C1 segment of cervical spinal cord (tissue), 14 donors: ENCODE measurements at places on chromosomes 5 and 9.

GRCh38 chr5:106185661-106186081, 1485.1 kb downstream of the EFNA5 start:
- DNase-seq = no peak

DNA sequence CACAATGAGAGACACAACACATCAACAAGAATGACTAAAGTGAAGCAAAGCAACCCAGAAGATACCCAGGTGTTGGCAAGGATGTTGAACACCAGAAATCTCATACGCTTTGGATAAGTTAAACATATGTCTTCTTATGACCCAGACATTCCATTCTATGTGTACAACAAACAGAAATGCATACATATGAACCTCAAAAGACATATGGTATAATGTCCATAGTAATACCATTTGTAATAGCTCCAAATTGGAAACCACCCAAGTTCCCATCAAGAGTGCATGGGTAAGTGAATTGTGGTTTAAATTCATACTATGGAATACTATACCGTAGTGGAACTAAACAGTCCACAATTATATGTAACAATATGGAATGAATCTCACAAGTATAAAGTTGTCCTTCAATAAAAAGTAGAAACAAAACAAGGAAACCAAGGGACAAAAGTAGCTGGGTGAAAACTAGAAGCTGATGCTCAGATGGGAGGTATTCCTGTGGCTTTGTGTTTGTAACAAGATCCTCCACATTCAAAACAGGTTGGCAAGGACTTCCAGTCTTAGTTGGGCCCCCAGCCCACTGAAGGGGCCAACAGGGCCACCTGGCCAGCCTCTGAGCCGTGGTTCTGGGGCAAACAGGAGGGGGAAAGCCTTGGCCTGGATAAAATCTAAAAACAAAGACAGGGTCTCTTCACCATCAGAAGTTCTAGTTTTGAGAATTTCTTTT, 171.8 kb upstream of the PITX1 start:
- DNase-seq = no peak

GRCh38 chr5:146284016-146284415, 54.6 kb upstream of the POU4F3 start:
- no peak for DNase-seq

GRCh38 chr5:143361438-143361837, 42.0 kb downstream of the NR3C1 start:
- DNase-seq = no peak

DNA sequence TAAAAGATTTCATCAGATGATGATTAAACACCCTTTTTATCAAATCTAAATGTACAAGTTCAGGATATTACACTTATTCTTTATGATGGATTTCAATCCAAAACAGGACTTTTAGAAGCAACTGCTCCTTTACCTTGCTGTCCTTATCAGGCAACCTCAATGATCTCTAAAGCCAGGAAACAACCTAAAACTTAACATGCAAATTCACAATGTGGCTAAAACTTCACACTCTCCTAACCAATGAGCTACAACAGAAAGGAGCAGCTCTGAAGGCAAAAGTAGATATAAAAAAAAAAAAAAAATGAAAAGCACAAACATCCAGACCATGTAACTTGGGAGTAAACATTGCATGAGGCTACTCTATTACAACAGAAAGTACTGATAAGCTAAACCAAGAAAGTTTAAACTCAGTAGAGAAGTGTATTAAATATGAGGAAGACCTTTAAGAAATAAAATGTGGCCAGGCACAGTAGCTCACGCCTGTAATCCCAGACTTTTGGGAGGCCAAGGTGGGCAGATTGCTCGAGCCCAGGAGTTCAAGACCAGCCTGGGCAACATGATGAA, 22.9 kb downstream of the SLC25A51 start:
- DNase-seq = no peak

DNA sequence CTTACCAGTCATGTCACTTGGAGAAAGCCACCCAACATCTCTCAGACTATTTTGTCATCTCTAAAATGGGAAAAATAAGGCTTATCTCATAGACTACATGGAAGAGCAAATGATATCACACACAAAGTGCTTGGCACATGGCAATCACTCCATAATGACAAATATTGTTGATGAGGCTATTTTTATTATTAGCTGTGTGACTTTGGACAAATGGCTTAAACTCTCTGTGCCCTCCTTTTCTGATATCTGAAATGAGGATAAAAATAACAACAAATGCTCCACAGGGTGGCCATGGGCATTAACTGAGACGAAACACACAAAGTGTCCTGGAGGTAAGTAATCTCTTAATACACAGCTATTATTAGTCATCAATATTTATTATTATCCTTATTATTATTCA, 125.5 kb upstream of the HAND1 start:
- DNase-seq = no peak

GRCh38 chr5:178699681-178700253, 30.7 kb downstream of the ZNF354A start:
- DNase-seq = no peak

DNA sequence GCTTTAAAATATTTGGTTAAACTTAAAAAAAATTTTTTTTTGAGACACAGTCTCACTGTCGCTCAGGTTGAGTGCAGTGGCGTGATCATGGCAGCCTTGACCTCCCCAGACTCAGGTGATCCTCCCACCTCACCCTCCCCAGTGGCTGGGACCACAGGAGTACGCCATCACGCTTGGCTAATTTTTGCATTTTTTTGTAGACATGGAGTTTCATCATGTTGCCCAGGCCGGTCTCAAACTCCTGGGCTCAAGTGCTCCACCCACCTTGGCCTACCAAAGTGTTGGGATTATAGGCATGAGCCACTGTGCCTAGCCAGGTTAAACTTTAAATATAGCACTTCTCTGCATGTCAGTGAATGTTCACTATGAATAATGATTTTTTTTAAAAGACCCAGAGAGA, 224.5 kb upstream of the RFX3 start:
- DNase-seq = no peak

- no peak for DNase-seq
These were observed 29.0 kb upstream of the PRR16 start for GRCh38 chr5:120435129-120435528.

- DNase-seq = no peak
These were observed 8.5 kb upstream of the CSNK1A1 start for GRCh38 chr5:149559706-149560105.

GRCh38 chr9:107249131-107249533, 33.9 kb upstream of the RAD23B start:
- no peak for DNase-seq

DNA sequence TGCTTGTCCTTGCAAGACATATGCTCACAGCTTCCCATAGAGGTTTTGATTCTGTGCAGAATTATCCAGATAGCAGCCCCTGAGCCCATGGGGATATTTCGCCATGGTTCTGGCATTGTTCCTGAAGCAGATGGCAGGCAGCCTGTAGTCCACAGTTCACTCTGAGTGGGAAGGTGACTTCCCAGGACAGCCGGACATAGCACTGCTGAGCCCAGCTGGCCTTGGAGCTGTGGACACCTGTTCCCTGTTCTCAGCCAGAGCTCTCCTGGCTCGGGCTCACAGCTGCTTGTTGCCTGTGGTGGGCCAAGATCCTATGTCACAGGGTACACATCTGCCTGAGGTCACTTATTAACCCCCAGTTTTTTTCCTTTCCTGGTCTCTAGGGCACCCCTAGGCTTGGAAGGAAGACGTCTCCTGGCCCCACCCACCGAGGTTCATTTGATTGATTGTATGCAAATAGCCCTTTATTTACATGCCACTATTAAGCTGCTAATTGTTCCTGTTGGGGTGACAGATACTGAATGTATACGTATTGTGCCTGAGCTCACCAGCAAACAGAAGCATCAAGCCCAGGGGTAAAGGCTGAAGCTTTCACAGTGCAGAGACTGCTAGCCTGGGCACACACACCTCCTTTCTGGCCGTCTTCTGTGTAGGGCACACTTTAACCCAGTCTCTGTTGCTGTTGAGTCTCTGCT, 96.6 kb upstream of the DMRT1 start:
- no peak for DNase-seq

GRCh38 chr9:75147638-75148037, 59.3 kb downstream of the OSTF1 start:
- no peak for DNase-seq

DNA sequence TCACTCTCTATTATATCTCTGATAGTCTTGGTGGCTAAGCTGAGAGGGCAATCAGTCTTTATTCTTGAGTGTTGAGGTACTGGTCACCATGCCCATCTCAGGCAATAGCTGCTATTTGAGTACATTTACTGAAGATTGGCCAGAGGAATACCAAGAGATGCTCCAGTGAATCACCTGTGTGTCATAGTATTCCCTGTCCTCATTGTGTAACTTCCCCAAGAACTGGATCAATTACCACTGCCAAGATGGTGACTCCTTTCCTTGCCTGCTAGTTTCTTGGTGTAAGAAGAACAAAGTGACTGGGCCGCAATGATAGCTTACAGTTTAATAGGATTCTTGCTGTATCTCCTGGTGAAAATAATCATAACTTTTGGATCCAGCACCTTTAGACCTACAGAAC, 418.7 kb upstream of the KIF2A start:
- no peak for DNase-seq

- DNase-seq = no peak
These were observed 32.8 kb upstream of the FAM81B start for GRCh38 chr5:95358320-95358719.

DNA sequence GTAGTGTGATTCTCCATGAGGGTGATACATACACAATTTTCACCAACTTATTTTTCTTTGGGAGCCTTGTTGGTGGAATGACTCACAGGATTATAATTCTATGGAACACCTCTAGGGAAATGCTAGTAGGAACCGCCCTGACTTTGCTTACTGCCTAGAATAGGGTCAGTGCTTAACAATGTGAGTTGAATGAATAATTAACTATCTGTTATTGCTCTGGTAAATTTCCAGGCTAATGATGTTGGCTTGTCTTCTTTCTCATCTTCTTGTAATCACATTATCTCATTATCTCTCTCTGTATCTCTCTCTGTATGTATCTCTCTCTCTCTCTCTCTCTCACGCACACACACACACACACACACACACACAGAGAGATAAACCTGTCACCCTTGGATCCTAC, 291.1 kb downstream of the TRIM32 start:
- DNase-seq = no peak

GRCh38 chr5:53261245-53261644, 151.7 kb upstream of the MOCS2 start:
- DNase-seq = no peak

GRCh38 chr9:133686642-133687575, 50.7 kb downstream of the DBH start:
- DNase-seq = no peak

DNA sequence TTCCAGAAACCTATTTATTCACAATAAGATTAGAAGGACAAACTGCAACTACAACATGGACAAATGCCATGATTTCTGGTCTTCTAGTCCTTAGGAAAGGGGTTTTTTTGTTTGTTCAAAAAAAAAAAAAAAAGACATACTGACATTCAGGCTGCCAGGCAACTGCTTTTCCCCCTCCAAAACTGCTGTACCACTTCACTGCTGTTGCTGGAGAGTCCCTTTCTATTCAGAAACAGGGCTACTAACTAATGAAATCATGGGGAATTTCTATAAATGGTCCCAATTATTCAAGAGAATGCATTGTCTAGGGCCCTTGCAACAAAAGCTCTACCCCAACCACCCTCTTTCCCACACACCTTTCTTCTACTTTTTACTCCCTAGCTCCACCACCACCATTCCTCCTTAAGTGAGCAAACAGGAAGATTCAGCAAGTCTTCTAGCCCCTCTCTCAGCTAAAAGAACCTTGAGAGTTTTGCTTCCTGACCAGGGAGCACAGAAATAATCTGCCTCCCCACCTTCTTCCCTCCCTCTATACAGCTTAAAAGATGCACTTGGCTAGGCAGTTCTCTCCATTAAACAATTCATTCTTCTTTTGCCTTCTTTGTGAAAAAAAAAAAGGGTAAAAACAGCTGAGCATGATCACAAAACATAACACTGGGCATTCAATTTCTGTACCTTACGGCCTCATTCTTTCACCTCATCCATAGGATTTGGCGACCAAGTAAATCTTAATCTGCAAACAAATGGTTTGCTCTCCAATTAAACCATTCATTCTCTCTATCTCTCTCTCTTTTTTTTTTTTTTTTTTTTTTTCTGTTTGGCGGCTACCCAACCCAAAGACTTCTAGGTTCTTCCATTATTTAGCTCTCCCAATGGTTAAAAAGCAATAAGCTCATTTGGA, 13.8 kb downstream of the ZNF608 start:
- no peak for DNase-seq

DNA sequence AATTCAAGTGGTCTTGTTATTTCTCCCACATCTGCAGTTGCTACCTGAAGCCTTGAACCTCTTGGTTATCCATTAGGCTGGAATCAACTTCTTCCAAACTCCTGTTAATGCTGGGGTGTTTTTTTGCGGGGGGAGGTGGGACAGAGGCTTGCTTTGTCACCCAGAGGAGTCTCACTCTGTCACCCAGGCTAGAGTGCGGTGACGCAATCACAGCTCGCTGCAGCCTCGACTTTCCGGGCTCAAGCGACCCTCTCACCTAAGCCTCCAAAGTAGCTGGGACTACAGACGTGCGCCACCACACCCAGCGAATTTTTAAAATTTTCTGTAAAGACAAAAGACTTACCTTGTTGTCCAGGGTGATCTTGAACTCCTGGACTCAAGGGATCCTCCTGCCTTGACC, 4.4 kb downstream of the SCGB3A1 start:
- DNase-seq = no peak

GRCh38 chr9:17491780-17492179, 87.1 kb upstream of the SH3GL2 start:
- no peak for DNase-seq

DNA sequence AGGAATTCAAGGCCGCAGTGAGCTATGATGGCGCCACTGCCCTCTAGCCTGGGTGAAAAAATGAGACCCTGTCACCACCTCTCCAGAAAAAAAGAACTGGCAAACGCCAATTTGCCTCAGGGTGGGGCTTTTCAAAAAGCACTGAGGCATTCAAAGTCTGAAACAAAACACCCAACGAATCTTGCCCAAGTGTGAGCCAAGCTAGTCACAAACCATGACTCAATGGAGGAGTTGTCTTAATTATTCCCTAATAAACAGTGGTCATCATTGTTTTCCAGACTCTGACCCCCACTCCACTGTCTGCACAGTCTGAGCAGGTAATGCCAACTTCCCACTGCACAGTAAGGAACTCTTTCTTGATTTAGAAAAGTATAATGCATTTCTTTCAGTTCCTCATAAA, 16.8 kb downstream of the FRMD3 start:
- DNase-seq = no peak

GRCh38 chr5:133727636-133728035, 115.3 kb upstream of the FSTL4 start:
- peak; percentile 18 for DNase-seq

DNA sequence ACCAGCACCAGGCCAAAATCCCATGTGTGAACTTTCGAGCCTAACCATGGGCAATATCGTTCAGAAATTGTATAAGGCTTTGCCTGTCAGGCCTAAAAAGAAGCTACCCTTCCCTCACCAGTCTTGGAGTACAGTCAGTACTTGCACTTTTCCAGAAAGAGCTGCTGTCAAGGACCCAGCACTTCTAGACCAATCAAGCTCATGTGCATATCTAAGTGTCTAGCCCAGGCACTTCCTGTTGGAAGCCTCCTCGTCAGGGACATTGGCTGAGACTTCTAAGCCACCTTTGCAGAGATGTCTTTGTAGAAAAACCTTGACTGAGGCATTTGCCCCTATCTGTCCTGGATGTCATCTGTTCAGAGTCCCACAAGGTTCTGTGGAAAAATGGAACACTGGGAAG, 1930.5 kb downstream of the EFNA5 start:
- no peak for DNase-seq

GRCh38 chr9:6711403-6711802, 46.4 kb upstream of the KDM4C start:
- DNase-seq = no peak
